RWPE1 (cell line): ENCODE measurements at places on chromosomes 16 and 17.
A peak's percentile ranks its signal among the peaks of the same experiment; 100 is the strongest.

DNA sequence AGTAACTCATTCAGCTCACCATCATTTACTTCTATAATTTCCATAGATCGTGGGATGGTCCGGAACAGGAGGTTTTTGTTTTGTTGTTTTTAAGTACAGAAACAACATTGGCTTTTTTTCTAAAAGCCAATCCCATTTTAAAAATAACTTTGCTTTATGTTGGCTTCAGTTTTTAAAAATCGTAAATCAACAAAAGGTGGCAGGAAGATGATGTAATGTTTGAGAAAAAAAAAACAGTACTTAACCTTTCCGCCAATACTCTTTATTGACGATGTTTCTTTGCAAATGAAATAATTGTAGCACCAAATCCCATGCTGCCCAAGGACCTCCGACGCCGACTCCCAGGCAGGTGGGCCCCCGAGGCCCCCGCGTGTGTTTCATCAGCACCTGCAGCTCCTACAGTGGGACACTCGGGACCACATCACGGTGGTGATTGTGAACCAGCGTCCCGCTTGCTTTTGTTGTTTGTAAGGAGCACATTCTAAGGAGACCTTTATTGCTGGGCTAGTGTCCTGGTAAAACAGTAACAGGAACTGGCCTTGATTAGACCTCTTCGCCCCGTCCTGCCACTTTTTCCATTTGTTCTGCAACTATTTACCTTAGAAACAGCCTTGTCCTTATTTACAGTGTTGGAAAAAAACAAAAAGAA lies 140.2 kb upstream of the CHMP6 start:
- no peak for DNase-seq

DNA sequence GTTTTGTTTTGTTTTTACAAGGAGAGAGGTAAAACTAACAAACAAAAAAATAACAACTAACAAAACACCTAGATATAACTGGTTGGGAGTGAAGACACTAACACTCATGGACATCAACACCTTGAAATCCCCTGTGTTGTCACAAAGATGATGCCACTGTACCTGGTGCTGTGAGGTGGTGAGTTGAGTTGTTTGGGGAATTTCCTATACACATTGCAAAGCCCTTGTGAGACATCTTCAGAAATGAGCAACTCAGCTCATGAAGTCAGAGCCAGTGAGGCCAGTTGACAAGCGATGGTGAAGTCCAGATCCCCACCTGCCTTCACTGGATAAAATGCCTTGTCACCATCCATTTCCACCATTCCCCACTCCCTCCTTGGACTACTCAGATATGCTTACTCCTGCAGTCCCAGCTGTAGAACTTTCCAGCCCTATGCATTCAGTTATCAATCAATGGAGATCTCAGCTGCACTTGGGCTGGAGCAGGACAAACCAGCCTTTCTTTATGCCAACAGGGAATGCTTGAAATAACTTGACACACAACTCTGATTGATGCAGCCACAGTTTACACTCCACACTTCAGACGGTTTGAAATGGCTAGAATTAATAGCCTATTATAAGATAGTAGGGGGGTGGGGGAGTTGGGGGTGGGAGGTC lies 22.2 kb downstream of the ANKFN1 start:
- DNase-seq, result no peak

DNA sequence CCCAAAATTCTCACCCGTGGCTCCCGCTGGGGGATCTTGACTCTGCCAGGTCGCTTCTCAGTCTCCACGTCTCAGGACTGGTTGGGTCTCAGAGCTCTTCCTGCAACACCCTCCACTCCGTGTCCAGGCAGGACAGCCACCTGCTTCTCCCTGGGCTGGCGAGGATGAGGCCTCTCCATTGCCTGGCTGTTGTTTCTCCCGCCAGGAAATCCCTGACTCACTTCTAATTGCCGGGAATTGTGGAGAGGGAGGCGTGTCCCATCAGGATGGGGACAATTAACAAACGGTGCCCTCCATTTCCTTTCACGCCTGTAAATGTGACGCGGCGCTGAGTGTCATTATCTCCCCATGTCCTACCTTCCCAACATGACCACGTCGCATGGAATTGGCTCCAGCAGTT lies 204.5 kb downstream of the RBFOX3 start:
- DNase-seq, result no peak

DNA sequence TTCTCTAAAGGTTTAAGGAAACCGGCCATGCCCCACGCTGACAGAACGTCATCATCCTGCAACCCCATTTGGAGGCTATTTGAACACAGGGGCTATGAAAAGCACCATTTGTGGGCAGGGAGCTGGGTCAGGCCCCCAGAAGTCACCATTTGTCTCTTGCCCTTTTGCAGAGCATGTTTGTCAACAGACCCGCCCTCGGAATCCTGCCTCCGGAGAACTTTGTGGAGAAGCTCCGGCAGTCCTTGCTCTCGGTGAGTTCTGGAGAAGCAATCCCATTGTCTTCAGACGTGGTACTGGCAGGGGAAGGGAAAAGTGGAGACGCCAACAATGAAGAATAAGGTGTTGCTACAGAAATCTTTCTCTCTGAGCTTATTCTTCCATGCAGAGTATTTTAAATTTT lies 33.5 kb downstream of the TMEM186 start:
- no peak for DNase-seq

- DNase-seq, result peak; percentile 3
Observed at GRCh38 chr17:61124562-61124961, 275.1 kb upstream of the TBX2 start.
